ENCODE measurements at places on chromosomes 2 and 18.
A peak's percentile ranks its signal among the peaks of the same experiment; 100 is the strongest.

- DNase-seq: no peak
These were observed 275.3 kb downstream of the CMPK2 start for GRCh38 chr2:6590442-6590841.

DNA sequence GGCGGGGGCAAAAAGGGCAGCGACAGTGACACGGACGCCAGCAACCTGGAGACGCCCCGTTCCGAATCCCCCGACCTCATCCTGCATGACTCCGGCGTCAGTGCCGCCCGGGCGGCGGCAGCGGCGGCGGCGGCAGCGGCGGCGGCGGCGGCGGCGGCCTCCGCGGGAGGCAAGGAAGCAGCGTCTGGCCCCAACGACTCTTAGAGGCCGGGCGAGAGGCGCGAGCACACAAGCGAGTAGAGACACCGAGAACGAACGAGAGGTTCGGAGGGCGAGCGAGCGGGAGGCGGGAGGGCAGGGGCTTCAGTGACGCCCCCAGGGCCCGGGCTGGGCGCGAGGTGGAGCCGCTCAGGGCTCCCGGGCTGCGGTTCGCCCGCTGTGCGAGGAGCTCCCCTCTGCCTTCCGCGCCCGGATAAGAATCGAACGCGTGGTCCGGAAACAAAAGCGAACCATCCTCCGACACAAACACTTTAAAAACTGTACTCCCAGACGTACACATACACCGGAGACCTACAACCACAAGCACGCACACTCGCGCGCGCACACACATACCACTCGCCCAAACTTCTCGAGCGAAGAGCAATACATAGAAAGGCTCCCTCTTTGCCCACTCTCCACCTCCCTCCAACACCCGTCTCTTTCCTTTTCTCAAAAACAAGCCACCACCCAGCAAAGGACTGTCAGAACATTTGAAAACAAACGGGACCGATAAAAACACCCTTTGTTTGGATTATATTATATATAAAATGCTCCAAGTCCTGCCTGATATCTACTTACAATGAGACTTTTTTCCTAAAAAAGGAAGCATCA lies 2.8 kb downstream of the SP9 start:
- peak; percentile 54 for DNase-seq

GRCh38 chr2:142175813-142176338 lies 45.1 kb upstream of the LRP1B start:
- DNase-seq: no peak

- DNase-seq: peak; percentile 83
These were observed 34.9 kb downstream of the CIB4 start for GRCh38 chr2:26605999-26606846.

DNA sequence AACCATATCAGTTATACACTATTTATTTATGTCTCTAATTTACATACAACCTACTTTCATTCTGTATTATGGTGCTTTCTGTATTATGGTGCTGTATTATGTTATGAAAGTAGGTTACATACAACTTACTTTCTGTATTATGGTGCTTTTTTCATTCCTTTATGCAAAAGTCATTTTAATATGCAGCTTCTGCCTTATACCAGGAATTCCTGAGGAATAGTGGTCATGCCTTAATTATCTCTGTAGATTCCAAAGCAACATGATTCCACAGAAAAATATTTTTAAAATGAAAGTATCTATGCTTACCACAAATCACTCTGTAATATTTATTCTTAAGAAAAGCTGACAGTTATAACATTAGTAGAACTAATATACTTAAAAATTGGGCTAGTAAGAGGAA lies 922.0 kb upstream of the NRXN1 start:
- DNase-seq: no peak

GRCh38 chr2:202337706-202338346 lies 38.3 kb upstream of the BMPR2 start:
- DNase-seq: no peak

DNA sequence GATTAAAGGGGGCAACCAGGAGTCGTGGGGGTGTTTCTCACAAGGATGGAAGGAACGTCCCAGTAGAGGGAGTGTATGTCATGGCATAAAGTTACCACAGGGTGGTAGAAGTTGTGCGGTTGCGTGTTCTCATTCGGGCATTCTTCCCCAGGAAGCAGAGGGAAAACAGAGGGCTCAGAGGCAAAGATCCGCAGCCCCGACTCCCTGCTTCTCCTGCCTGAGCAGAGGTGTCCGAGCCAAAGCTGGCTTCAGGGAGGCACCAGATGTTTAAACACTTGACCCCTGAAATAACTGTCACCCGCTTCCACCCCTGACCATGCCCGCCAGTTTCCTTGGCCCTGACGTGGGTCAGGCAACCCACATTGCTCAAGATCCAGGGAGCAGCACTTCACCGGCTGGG lies 83.7 kb downstream of the EN1 start:
- no peak for DNase-seq

GRCh38 chr18:39913672-39914366 lies 2041.2 kb upstream of the PIK3C3 start:
- DNase-seq: no peak

- no peak for DNase-seq
These were observed 13.3 kb downstream of the COL4A3 start for GRCh38 chr2:227177592-227178336.

DNA sequence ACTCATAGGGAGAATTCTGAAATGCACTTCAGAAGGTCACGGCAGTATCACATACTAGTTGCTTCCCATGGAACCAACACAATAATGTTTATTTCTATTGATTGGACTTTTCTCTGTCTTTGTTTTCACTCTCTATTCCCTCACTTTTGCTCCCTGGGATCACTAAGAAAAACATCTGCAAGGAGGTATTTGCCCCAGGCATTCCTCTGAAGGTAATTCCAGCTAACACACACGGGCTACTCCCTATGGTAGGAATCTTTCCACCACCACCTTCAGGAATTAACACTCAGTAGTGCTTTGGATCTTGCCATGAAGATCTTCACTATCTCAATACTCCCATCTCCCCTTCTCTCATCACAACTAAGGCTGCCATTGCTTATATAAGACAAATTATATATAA lies 353.3 kb downstream of the DSC3 start:
- no peak for DNase-seq

- no peak for DNase-seq
These were observed 40.9 kb upstream of the PPP4R1 start for GRCh38 chr18:9655232-9655767.

DNA sequence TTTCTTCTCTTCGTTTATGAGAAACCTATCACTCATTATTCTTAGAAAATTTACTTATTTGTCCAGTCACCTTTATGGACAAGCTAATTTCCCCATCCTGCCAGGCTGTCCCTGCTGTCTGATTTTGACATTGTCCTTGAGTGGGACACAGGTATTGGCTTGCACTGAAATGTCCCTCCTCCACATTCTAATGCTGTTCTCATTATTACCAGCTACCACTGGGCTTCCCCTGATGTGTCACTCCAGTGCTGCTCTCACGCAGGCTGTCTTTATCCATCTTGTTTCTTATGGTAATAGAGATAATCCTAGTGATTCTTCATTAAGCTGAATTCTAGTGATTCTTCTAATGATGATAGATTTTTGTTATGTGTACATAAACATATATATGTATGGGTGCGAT lies 48.1 kb upstream of the RBMS1 start:
- no peak for DNase-seq

DNA sequence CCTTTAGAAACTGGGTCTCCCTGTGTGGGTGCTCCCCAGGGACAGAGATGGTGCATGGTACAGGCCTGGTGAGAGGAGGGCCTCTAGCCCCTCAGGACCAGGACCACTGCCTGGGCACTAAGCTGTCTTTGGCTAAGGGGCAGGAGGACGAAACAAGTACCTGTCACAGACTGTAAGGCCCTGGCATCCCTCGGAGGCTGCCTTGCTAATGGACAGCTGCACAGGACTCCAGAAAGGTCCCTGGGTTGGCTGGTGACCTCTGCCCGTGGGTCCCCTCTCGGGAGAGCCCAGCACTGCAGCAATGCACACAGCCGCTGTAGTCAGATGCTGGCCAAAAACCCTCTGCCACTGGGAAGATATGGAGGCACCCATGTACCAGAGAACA lies 14.3 kb downstream of the HS6ST1 start:
- DNase-seq: no peak

GRCh38 chr18:21134895-21135294 lies 23.3 kb upstream of the ROCK1 start:
- peak; percentile 17 for DNase-seq

DNA sequence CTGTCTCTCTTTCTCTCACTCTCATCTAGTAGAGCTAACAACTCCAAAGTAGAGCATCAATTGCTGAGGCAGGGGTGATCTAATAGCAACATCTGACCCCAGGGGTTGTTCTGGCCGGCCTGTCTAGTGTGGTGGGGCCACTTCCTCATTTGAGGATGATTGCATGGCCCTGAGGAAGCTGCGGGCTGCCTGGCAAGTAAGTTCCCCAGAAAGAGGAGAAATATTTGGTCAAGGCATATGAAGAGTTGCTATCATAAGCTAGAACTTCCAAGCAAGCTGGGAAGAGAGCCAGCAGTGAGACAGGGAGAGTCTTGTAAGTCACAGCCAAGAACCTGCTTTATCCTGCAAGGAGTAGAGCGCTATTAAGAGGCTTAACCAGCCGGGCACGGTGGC lies 50.8 kb upstream of the TMEM87B start:
- DNase-seq: no peak

- DNase-seq: peak; percentile 100
These were observed 14.1 kb upstream of the CYS1 start for GRCh38 chr2:10094271-10094814.

DNA sequence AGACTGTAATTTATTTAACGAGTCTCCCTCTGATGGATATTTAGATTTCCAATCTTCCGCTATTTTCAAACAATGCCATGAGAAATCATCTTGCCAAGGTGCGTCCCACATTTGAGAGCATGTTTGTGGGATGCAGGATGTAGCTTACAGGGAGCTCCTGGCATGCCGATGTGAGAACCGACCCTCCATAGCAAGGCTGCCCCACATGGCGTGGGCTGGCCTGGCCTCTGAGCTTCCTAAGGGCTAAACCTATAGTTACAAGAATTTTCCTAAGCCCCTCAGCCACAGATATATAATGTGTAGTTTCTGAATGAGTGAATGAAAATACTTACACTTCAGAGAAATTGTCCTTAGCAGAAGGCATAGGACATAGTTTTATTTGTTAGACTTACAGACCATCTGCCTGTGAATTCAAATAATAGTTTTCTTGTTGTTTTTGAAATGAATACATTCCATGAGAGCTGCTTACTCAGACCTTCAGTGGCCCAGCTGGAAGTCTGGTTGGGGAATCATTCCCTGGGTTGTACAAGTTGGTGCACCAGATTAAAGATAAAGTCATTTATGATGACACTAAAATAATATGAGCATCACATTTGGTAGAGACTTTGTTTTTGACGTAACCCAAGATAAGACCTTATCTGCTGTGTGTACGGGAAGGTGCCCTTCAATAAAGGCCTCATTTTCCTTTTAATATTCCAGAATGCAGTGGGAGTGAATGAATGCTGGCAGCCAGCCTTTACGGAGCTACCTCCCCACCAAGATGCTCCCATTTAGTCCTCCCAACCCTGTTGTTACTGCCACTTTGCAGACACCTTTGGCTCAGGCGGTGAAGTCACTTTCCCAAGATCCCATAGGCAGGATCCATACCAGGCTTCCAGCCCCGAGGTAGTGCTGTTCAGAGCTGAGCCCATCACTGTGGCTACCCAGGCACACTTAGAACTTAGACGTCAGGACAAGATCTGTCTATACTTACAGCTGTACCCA lies 107.1 kb downstream of the GLI2 start:
- DNase-seq: no peak

DNA sequence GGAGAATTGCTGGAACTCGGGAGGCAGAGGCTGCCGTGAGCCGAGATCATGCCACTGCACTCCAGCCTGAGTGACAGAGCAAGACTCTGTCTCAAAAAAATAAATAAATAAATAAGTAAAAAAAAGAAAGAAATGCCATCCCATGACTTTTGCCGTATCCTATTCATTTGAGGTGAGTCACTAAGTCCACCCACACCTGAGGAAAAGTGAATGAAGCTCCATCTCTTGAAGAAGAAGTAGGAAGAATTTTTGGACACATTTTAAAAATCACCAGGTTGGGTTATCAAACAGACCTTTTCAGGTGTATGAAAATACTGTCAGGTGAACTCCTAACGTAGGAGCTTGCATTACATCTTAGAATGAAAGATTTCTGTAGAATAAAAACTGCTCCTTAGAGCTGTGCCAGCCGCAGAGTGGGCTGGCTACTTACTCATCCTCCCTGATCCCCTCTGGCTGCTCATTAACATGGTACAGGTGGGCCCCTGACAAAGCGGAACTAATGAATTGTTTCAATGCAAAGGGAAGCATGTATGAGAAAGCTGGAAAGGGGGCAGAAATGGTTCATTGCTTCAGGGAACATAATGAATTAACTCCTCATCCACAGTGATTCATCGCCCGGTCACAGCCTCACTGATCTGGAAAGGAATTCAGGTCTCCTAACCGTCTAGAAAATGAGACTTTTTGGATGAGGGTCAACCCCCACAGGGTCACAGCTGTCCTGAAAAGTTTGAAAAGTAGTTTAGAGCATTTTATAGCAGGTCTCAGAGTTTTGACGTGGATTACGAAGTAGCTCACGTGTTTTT lies 191.4 kb downstream of the SPP2 start:
- DNase-seq: no peak

DNA sequence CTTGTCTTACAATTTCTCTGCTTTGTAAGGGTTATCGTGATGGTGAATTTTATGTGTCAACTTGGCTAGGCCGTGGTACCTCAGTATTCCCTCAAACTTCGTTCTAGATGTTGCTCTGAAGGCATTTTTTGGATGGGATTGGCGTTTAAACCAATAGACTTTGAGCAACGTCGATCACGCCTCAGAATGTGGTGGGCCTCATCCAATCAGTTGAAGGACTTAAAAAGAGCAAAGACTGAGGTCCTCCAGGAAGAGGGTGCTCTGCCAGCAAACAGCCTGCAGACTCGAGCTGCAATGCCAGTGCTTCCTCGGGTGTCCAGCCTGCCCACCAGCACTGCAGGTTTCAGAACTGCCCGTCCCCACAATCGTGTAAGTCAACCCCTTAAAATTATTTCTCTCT lies 145.8 kb upstream of the SALL3 start:
- no peak for DNase-seq

- peak; percentile 68 for DNase-seq
These were observed 1038.3 kb downstream of the DPP10 start for GRCh38 chr2:115480741-115481140.

DNA sequence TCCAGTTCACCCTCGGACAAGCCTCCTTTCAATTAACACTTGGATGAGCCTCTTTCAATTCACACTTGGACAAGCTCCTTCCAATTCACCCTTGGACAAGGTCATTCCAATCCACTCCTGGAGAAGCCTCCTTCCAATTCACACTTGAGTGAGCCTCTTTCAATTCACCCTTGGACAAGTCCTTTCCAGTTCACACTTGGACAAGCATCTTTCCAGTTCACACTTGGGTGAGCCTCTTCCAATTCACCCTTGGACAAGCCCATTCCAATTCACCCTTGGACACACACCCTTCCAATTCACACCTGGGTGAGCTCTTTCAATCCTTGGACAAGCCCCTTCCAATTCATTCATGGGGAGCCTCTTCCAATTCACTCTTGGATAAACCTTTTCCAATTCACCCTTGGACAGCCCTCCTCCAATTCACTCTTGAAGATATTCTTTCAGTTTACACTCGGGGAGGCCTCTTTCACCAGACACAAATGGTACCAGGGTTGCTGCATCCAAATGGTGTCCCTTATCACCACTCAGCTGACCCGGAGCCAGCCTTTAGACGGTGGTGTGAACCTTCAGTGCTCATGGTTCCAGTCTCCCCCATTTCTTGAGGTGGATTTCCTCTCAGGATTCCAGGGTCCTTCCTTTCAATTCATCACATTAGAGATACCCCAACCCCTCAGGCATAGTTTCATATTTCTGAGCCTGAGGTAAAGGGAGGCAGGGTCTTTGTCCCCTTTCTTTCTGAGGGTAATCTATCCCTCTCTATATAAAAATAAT lies 183.6 kb downstream of the SH3BP4 start:
- DNase-seq: no peak

All from NCI-H524 (cell line).